ENCODE measurements at places on chromosomes 3 and 15. TPM values are rescaled to one million over a fixed set of nuclear protein-coding genes. Genes with fewer than 3 reads are reported as not detected.
A peak's percentile ranks its signal among the peaks of the same experiment; 100 is the strongest.

DNA sequence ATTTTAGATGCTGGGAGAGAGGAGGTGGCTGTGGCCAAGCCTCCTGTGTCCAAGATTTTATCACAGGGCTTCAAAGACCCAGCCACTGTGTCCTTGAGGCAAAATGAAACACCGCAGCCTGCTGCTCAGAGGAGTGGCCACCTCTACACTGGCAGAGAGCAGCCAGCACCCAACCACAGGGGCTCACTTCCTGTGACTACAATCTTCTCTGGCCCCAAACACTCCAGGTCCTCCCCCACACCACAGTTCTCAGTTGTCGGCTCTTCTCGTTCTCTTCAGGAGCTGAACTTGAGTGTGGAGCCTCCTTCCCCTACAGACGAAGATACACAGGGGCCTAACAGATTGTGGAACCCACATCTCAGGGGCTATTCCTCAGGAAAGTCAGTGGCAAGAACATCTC, 45.6 kb downstream of the CDAN1 start:
- no peak for DNase-seq

CIB2 gene
- total RNA-seq, result 21.9 TPM

DNA sequence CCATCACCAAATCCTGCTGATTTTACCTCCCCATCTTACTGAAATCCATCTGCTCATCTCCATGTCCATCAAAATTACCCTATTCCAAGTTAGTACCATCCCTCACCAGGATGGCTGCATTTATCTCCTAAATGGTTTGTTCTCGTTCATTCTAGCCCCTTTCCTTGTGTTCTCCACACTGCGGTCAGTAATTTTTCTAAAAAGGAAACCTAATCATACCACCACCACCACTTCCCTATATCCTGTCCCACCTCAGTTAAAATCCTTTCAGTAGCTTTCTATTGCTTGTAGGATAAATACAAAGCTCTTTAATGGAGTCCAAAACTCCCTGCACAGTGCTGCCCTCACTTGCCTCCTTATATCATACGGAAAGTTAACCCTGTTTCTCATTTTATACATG, 51.1 kb downstream of the UACA start:
- DNase-seq, result no peak

PLS1 gene
- total RNA-seq, result 1.9 TPM

DNA sequence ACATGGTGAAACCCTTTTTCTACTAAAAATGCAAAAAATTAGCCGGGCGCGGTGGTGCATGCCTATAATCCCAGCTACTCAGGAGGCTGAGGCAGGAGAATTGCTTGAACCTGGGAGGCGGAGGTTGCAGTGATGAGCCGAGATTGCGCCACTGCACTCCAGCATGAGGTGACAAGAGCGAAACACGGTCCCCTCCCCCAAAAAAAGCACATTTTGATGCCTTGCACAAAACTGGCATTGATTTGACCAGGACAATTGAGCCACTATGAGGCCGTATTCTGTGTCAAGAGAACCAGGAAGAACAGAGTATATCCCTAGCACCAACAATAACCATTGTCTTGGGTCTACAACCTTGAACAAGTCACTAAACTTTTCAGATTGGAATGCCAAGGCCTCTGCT, 50.6 kb downstream of the SH3BP5 start:
- DNase-seq, result no peak

DNA sequence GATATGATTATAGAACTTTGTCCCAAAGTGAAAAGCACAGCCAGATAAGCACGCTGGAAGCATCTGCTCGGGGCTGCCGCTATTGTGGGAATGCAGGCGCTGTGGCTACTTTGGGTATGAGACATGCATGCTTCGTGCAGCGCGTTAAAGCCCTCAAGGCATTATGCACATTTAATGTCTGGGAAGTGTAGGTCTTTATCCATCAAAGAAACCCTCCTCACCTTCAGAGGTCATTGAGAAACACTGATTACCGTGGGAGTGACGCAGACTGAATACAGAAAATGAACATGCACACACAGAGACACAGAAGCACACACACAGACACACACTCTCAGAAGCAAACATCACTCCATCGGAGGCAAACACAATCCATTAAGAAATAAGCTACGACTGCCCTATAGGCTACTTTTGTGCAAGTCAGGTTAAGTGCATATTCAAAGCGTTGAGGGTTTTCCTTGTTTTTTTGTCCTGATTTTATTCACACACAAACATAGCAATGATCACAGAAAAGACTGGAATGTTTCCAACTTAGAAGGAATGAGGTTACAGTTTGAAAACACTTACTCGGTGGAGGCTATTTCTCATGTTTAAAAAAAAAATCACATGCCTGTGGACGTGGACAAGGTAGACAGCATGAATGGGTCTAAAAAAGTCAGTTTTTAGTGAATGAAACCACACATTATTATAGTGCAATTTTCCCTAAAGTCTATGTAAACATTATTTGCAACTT, 68.5 kb downstream of the PLCH1 start:
- peak; percentile 54 for DNase-seq

GRCh38 chr15:39154776-39155175, 426.1 kb upstream of the THBS1 start:
- DNase-seq, result no peak

DNA sequence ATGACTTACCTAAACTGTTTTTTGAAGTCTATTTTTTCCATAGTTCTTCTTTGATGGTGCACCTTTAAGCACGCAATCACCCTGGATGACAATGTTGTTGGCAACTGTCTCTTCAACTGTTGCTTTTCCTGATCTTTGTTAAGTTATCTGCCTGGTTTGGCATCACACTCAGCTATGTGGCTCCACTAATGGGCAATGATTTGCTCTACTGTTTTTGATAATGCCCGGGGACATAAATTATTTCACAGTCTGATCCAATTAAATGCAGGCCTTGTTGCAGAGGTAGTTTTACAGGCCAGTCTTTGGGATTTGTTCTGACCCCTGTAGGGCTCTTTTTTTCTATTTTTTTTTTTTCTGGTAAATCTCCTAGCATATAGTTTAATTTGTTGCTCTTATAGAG, 436.3 kb downstream of the ZNF385D start:
- DNase-seq, result no peak

DNA sequence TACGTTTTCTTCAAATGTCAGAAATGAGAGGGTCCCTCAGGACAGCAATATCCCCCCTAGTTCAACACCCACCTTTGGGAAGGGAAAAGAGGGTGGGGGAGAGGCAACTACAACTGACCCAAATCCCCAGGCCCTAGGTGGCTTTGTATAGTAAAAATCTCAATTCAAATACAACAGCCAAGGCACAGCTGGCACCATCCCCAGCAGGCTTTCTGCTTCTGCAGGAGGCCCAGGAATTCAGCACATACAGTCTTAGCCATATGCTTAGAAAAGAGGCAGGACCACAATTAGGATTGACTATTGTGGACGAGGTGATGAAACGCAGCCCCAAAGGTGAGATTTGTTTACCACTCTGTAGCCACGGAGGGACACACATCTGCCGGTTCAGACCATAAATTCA, 15.8 kb downstream of the NR2E3 start:
- no peak for DNase-seq

ACP3 gene
- 1.3 TPM for total RNA-seq

MOBP gene
- not detected for total RNA-seq

TMOD2 gene
- total RNA-seq, result 7.3 TPM

FBXO22 gene
- 19.3 TPM for total RNA-seq

- DNase-seq, result no peak
Measured at GRCh38 chr3:133535971-133536881, 37.3 kb upstream of the CDV3 start.

DNA sequence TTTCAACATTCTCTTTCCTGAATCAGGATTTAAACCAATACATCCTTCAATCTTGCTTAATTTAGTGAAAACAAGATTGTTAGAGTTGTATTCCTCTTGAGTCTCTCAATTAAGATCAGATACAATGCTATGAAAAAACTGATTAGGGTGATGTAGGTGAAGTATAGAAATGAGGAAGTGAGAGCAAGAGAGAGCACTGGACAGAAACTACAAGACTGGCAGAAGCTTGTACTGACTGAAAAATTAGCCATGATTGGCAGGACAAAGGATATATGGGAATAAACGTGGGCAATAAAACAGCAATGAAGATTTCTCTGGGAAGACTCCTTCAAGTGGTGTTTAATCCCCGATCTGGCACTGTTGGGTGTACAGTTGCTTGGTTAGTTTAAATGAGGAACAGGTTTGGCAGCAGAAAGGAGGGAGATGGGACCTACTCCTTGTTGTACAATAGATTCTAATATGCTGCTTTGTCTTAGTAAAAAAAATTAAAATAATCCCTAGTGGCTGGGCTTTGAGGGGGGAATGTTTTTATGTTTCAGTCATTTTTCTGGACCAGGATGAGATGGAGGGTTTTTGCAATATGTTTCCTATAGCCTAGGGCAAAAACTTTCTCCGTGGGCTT, 252.7 kb downstream of the SLC9A9 start:
- no peak for DNase-seq

GRCh38 chr3:49500732-49501609, 30.9 kb downstream of the DAG1 start:
- DNase-seq, result peak; percentile 58

GRCh38 chr15:72790302-72790910, 6.8 kb upstream of the ADPGK start:
- no peak for DNase-seq
